ENCODE measurements at places on chromosomes 12 and 14. TPM values are rescaled to one million over a fixed set of nuclear protein-coding genes. Genes with fewer than 3 reads are reported as not detected.

DNA sequence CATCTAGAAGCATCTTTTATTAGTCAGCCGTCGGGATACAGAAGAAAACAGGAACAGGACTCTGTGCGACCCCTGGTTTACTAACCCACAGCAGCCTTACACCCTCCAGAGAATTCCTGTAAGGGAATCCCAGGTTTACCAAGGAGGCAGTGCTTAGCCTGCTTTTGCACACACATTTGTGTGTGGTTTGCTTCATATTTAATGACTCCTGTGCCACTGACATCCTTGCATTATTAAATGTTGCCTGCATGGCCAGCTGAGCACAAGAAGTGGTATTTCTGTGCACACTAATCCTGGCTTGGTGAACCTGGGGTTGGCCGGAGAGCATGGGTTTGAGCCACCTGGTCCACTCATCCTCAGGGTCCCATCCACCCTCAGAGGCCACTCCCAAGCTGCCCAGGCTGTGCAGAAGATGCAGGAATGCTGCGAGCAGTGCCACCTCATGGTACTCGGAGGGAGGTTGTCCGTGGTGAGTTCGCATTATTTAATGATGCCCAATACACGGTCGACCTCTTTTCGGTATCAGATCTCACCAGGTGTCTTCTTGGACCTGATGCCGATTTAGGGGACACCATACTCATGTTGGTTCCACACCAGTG lies 152.4 kb upstream of the RTL1 start:
- peaks cover 11% of the 10 kb centered on the region for H3K4me1 ChIP-seq
- DNase-seq: peak; percentile 37
- peaks cover 2% of the 10 kb centered on the region for H3K36me3 ChIP-seq
- H3K4me3 ChIP-seq: no peak overlapping the region

GRCh38 chr12:229441-230191 lies 15.7 kb upstream of the SLC6A12 start:
- peaks cover 51% of the 10 kb centered on the region for H3K27me3 ChIP-seq
- H3K4me1 ChIP-seq: peaks cover 4% of the 10 kb centered on the region
- H3K36me3 ChIP-seq: no peaks in the 10 kb centered on the region
- no peak for DNase-seq
- H3K4me3 ChIP-seq: no peak overlapping the region

- no peak overlapping the region for H3K4me3 ChIP-seq
- H3K4me1 ChIP-seq: no peaks in the 10 kb centered on the region
- H3K36me3 ChIP-seq: no peaks in the 10 kb centered on the region
- H3K27me3 ChIP-seq: peaks cover 9% of the 10 kb centered on the region
- DNase-seq: no peak
Measured at GRCh38 chr14:90354551-90355298, 23.0 kb upstream of the NRDE2 start.

DNA sequence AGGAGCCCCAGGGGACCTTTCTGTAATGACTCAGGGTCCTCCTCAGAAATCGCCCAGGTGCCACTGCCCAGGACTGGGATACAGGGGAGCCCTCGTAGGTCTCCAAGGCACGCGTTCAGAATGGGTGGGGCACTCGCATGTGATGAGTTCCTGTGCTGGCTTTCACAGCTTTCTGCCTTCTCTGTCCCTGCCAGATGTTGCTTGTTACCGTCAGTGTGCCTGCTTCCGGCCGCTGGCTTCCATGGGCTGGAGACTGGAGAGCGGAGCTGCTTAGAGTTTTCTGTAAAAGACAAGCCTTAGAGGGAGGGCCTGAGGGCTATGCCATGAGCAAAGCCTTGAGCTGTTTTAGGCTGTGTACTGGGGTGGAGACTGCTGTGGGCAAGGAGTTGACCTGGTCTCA lies 75.0 kb upstream of the SLC24A4 start:
- H3K27ac ChIP-seq: no peak overlapping the region
- H3K4me1 ChIP-seq: no peaks in the 10 kb centered on the region
- no peak for DNase-seq
- H3K36me3 ChIP-seq: peaks cover 2% of the 10 kb centered on the region
- peaks cover 20% of the 10 kb centered on the region for H3K27me3 ChIP-seq

DNA sequence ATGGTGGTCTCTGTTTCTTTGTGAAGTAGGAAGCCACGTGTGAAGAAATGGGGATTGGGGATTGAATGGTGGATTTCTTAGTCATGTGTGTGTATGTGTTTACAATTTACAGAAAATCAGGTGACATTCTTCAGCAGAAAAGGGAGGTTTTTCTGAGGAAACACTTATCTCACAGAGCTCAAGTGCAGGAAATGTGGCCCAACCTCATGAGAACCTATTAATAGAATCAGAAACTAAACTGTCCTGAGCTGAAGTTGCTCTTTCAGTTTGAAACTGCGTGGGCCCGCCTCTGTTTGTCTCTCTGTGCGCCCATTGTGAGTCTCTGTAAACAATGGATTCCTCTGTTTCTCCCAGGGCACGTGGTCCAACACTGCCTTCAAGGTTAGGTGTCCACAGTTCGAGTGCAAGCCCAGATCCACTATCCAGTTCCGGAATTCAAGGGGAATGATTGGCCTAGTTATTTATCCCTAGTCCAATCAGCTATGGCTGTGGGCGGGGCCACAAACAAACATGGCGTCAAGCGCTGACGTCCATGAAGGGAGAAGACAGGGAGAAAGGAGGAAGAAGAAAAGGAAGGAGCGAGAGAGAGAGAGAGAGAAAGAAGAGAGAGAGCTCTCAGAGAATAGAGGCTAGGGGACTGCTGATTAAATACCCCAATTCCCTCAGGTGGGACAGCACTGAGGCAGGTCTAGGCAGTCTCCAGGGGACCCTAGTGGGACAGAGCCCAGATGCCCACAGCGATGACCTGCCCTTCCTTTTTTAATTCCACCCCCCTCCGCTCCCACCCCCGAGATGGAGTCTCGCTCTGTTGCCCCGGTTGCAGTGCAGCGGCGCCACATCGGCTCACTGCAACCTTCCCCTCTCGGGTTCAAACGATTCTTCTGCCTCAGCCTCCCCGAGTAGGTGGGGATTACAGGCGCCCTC lies 31.4 kb upstream of the C12orf76 start:
- no peaks in the 10 kb centered on the region for H3K36me3 ChIP-seq
- no peaks in the 10 kb centered on the region for H3K27me3 ChIP-seq
- H3K4me3 ChIP-seq: no peak overlapping the region

The PRIMA1 gene
- total RNA-seq: not detected

The ART4 gene
- 0.17 TPM for total RNA-seq

The ZFHX2 gene
- total RNA-seq: 5.9 TPM

GRCh38 chr12:94100211-94100627 lies 48.2 kb upstream of the PLXNC1 start:
- H3K4me3 ChIP-seq: no peak overlapping the region
- H3K27me3 ChIP-seq: peaks cover 6% of the 10 kb centered on the region
- H3K27ac ChIP-seq: peak overlapping the region; percentile 71

- H3K36me3 ChIP-seq: peaks cover 3% of the 10 kb centered on the region
- H3K27ac ChIP-seq: no peak overlapping the region
- DNase-seq: no peak
- H3K4me1 ChIP-seq: no peaks in the 10 kb centered on the region
- H3K27me3 ChIP-seq: peaks cover 91% of the 10 kb centered on the region
Measured at GRCh38 chr12:53983568-53983949, 1.4 kb upstream of the HOXC10 start.

DNA sequence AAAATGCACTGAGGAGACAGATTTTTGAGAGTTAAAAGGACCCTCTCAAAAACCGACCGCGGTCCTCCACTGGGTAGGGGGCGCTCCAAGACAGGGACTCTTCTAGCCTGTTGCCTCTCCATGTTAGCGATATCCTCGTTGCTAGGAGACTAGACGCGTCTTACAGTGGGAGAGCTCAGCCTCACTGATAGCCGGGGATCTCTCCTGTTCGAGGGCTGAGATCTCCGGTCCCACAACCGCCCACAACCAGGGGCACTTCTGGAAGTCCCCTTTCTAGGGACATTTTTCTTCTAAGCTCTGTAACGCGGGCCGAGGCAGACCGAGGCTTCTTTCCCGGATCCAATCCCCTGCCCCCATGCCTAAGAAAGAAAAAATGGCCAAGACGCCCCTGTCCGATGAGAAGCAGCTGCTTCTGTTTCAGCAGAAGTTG lies 21.3 kb downstream of the FKBP11 start:
- peak overlapping the region; percentile 82 for H3K4me3 ChIP-seq
- no peaks in the 10 kb centered on the region for H3K27me3 ChIP-seq
- H3K4me1 ChIP-seq: peaks cover 12% of the 10 kb centered on the region
- no peaks in the 10 kb centered on the region for H3K36me3 ChIP-seq
- H3K27ac ChIP-seq: no peak overlapping the region

The NKX2-1 gene
- not detected for total RNA-seq

The PTGER2 gene
- 2.5 TPM for total RNA-seq

- H3K4me3 ChIP-seq: no peak overlapping the region
- H3K27me3 ChIP-seq: peaks cover 2% of the 10 kb centered on the region
- no peak for DNase-seq
- H3K27ac ChIP-seq: no peak overlapping the region
Measured at GRCh38 chr12:46131732-46132469, 136.9 kb downstream of the SLC38A1 start.

Measured in chondrocyte (in vitro differentiated cells).